SK-N-SH (cell line): ENCODE measurements at places on chromosomes 3 and 15.
A peak's percentile ranks its signal among the peaks of the same experiment; 100 is the strongest.

DNA sequence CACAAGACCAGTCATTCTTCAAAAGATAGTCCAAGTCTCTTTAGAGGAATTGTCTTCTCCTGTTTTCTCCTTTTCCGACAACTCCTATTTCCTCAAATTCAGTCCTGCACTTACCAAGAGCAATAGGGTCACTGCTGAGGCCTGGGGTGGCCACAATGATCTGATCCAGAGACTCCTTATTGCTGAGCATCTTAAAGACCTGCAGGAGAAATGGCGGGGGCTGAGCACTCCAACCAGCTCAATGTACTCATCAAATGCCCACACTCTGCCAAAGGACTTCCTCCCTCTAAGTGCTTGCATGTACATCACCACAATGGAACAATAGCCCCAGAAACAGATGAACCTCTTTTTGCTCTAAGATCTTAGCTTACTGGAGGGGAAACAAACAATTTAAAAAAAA is 9.6 kb downstream of the UBL7 start:
- no peak for DNase-seq

DNA sequence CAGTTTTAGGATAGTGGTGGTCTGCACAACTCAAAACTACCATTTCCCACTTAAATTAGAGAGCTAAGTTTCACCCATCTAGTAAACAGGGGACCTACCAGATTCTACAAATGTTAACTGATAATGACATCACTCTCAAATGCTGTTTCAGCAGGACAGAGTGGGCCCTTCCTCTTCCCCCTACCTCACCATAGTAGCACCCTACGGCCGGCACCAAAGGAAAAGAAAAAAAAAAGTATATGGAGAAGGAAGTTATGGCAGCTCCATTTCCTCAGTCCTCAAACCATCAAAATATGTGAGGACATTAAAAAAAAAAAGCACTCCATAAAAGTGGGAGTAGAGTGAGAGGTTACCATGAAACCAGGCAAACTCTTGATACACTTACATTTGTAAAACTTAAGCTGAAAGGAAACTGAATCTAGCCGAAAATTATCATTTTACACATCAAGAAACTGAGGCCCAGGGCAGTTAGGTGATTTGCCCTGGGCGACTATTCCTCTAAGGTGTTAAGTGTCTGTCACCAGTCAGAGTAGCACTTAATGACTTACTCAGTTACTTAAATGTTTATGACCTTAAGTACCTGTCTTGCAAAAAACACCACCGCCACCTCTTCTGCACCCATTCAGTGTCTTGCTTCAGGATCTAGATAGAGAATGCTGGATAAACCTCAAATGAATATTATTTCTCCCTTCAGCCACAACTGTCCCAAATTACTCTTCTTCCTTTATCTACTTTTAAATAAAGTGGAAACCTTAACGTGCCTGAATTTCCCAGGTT is 2.7 kb downstream of the MSL2 start:
- peak; percentile 18 for DNase-seq

DNA sequence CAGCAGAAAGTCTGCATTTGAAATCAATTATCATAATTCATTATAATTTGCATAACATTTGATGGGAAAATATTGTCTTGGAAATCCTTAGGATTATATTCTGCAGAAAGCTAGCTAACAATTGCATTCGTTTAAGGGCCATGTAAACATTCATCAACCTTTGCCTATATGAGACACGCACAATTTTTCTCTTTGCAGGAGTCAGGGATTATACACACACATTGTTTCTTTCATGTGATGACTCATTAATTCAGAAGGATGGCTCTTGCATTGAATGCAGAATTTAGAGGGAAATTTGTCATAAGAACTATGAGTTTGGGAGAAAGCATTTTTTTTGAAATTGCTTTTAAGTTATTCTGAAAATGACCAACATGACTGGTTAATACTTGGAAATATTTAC is 844.7 kb downstream of the DIPK2A start:
- DNase-seq, result no peak

GRCh38 chr3:195751560-195751959 is 30.8 kb downstream of the MUC20 start:
- peak; percentile 19 for DNase-seq

DNA sequence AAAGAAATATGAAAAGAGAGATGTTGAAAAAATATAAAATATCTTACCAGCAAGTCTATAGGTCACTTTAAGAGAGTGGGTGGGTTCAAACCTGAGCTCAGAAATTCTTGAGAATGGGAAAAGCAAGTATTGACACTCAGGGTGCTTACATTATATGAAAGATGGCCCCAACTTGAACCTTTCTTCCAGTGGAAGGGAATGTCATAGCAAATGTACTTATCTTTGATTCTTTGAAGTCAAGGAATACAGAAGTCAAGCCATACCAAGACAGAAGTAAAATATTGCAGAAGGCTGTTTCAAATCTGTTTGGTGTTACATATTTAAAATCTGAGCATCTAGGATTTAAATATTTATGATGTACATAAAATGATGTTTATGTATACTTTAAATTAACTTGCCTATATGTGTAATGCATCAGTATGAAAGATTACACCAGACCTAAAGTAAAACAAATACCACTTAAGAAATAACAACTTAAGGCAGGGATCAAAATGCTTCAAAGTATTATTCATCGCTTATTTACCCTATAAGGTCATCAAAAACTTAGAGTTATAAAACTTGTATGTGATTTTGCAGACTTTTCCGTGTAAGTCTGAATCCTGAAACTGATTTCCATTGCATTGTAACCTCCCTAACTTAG is 8.7 kb downstream of the MME start:
- DNase-seq, result no peak

DNA sequence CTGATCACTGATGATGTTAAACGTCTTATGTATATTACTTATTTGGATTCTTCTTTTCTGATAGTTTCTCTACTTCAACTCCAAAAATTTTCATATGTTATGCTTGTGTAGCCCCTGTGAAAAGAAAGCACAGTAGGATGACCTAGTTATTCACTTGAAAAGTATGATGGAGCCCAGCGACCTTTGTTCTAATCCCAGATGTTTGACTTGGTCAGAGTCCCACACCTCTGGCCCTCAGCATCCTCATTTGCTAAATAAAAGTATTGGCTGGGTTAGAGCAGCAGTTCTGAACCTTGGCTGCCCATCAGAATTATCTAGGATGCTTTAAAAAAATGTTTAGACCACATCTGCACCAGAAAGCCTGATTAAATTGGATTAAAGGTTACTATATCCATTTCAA is 173.7 kb downstream of the ATG7 start:
- DNase-seq, result no peak

DNA sequence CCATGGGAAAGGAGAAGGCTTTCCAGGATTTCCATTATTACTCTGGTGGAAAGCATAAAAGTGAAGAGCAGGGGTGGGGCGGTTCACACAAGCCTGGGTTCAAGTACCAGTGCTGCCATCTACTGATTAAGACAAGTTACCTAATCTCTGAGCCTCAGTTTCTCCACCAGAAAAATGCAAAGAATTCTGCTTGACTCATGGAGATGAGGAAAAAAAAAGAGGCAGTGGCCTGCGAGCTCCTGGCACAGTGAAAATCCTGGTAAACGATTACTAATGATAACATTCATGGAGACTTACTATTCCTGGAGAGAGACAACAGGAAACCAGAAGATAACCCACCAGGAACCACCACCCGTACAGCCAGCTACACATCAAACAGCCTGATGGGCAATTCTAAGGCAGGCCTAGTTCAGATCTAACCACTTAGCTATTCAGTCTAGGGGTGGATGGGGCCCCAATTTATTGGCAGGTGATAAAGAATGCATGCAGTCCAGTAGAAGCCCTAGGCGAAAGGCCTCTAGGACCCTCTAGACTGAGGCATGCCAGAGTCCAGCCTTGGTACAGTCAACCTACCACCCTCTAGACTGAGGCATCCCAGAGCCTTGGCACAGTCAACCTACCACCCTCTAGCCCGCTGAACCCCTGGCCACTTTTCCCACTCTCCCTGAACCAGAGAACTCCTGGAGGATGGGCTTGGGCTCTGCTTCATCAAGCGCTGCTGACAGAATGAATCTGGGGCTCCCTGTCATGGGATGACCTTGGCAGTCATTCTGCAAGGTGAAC is 2.5 kb downstream of the AMOTL2 start:
- DNase-seq, result no peak
